ENCODE measurements at places on chromosomes 7 and 10. TPM values are rescaled to one million over a fixed set of nuclear protein-coding genes. Genes with fewer than 3 reads are reported as not detected.
A peak's percentile ranks its signal among the peaks of the same experiment; 100 is the strongest.

The SPDYE6 gene
- total RNA-seq, result not detected

The SEMA3D gene
- 0.25 TPM for total RNA-seq

The H2BK1 gene
- not detected for total RNA-seq

The TRIM50 gene
- total RNA-seq, result not detected

The APBB1IP gene
- total RNA-seq, result 16.1 TPM

The PLXDC2 gene
- total RNA-seq, result 5.0 TPM

The POMZP3 gene
- 4.4 TPM for total RNA-seq

The MMRN2 gene
- total RNA-seq, result 9.6 TPM

The WDR86 gene
- total RNA-seq, result 0.28 TPM

The CCL24 gene
- 0.88 TPM for total RNA-seq

The FGFR2 gene
- 22.6 TPM for total RNA-seq

The SPAM1 gene
- not detected for total RNA-seq

GRCh38 chr10:10927608-10928007 lies 90.1 kb upstream of the CELF2 start:
- DNase-seq, result no peak

GRCh38 chr7:30915005-30915601 lies 3.5 kb downstream of the AQP1 start:
- DNase-seq, result no peak

DNA sequence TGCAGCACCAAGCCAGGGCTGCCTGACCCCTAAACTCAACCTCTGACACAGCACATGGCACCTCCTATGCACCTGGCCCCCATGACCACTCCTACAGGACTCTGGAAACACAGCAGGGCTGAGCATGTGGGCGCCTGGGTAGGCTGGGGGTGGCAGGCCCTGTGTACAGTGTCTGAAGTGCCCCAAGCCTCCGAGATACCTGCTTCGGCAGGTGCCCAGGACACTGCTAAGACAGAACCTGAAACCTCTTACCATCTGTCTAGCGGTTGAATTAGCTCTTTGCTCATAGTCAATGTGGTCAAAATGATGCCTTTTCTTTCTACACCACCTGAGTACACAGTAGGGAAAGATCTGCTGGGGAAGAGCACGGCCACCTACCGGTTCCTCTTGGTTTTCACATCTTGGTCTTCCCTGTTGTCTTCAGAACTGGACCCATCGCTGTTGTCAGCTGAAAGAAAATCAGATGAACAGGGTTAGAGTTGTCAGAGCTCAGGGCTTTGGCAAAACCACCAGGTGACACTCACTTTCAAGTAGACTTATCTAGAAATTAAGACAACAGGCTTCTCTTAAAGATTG lies 177.4 kb downstream of the TCERG1L start:
- DNase-seq, result no peak

DNA sequence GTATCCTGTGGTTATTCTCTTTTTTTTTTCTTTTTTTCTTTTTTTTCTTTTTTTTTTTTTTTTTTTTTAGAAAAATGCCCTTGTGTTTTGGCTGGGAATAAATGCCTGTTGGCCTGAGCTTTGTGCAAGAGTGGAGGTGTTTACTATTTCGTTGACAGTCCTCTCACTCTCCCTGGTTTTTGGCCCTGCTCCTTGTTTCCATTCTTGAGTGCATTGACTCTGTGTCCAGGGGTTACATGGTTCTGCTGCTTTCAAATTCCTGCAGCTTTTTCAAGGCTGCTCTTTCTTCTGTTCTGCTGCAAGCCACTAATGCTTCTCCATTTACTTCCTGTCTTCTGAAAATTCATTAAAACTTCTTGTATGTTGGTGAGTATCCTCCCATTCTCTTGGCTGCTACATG lies 59.7 kb upstream of the TBX20 start:
- no peak for DNase-seq

DNA sequence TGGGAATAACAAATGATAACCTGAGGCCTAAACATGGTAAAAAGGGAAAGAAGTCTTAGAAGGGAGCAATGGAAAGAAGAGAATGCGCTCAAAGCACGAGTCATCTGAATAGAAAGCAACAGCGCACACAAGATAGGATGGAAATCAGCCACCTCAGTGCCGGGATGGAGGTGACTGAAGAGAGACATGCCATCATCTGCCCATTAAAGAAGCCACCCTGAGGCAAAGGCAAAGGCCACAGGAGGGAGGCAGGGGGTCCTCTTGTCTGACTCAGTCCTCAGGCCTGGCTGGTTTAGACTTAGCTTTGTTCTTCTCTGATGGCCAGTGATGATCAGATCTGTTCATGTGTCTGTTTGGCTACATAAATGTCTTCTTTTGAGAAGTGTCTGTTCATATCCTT lies 180.6 kb downstream of the CHCHD3 start:
- DNase-seq, result no peak

- no peak for DNase-seq
These were observed 22.2 kb downstream of the ABCA13 start for GRCh38 chr7:48193421-48193820.

DNA sequence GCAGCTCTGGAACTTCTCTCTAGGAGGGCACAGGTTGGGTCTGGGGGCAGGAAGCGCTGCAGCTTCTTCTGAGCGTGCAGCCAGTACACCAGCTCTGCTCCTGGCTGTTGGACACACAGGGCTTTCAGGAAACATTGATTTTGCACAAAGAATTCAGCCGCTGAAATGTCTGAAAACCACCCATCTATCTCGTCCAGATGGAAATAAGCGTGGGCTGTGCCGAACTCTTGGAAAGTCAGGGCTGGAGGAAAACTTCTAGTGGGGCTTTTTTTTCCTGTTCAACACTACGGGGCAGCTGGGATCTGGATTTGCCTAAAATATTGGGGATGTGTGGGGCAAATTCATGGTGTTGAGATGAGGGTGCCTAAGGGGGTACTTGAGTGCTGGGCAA lies 31.2 kb downstream of the PALD1 start:
- DNase-seq, result no peak

DNA sequence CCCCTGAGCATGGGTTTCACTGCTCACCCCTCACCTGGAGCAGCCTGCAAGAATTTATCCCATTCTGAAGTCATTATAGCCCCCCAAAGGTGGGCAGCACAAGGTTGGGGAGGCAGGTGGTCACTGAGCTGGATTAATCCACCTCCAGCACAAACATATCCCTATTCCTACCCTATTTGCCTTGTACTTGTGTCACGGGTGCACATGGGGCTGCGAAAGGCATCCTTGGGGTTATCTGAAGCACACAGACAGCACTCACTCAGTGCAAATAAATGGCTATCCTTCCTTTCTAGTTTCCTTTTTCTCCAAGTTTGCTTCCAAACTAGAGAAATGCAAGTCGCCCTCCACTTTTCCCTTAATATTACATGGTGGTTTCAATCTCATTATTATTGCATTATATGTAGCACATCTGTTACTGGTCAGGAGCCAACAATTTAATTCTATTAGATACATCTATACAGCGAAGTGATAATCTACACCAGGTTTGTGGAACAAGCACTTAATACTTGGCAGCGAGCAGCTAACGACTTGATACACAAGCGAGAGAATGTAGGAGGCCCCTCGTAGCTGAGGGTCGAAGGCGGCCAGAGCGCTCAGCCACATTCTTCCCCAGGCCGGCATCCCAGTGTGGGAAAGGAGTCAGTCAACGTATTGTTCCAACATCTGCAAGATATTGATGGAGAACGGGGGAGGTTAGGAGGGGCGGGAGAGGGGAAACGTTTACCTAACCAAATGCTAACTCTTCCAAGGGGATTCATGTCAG lies 121.3 kb upstream of the HABP2 start:
- DNase-seq, result no peak

- DNase-seq, result no peak
These were observed 393.4 kb upstream of the NFE2L3 start for GRCh38 chr7:25758559-25758958.

DNA sequence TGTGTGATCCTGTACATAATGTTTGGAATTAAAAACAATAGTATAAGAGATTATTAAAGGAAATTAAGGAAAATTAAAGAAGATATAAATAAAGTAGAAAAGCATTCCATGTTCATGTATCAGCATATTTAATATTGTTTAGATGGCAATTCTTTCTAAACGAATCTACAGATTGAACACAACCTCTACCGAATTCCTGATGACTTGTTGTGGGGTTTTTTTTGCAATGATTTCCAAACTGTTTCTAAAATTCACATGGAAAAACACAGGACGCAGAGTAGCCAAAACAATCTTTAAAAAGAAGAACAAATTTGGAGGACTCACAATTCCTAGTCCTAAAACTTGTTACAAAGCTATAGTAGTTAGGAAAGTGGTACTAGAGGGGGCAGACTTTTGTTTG lies 573.4 kb upstream of the IGFBP3 start:
- no peak for DNase-seq

- no peak for DNase-seq
These were observed 96.1 kb upstream of the LYZL2 start for GRCh38 chr10:30725661-30726060.

DNA sequence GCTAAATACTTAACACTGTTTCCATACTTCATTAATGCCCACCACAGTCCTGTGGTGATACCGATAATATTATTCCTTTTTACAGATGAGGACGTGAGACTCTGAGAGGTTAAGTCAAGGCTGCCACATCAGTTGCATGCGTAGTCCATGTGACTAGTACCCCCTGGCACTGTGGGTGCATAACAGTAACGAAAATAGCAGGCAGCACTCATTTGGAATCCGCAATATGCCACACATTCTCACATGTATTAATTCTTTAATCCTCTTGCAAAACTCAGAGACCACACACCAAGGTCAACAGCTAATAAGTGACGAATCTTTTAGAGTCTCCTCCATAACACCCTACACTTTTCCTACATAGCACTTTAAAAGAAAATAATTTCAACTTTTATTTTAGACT lies 99.5 kb upstream of the HABP2 start:
- DNase-seq, result no peak

DNA sequence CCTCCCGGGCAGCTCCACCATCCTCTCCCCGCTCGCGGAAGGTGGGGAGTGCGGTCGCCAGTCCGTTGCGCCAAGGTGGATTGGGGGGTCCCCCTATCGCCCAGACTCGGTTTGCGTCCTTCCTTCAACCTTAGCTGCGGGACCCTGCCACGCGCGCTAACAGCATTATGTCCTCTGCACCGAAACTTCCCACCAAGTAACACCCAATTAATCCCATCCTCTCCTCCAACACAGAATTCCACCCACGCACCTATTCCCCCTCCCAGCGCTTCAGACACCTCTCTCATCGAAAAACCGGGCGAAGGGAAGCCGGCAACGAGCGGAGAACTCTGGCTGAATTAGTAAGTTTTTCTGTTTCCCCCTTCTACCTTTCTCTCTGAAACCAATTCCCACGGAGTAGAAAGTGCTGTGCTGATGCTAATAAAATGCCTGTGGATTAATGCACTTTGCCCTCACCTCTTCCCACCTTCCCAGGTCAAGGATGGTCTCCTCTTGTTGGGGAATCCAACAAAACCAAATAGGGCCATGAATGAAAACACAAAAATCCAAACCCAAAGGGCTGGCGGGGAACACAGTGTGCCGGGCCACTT lies 947 bp downstream of the HOXA3 start:
- peak; percentile 33 for DNase-seq

DNA sequence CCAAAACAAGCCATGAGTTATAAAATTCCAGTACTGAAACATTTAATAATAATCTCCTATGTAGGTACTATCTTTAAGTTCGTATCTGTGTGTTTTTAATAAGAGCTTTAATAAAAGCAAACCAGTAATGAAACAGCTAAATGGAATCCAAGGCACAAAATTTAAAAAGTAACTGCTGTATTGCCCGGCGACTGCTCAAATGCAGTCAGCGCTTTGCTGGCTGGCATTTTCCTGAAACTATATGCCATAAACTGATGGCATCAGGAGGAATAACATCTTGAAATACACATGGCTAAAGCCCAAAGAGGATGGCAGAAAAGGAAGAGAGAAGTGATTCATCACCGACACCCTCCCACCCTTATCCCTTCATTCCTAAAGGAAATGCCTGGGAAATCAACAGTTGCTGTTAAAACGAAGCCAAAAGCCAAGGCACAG lies 133.1 kb downstream of the CUBN start:
- no peak for DNase-seq

DNA sequence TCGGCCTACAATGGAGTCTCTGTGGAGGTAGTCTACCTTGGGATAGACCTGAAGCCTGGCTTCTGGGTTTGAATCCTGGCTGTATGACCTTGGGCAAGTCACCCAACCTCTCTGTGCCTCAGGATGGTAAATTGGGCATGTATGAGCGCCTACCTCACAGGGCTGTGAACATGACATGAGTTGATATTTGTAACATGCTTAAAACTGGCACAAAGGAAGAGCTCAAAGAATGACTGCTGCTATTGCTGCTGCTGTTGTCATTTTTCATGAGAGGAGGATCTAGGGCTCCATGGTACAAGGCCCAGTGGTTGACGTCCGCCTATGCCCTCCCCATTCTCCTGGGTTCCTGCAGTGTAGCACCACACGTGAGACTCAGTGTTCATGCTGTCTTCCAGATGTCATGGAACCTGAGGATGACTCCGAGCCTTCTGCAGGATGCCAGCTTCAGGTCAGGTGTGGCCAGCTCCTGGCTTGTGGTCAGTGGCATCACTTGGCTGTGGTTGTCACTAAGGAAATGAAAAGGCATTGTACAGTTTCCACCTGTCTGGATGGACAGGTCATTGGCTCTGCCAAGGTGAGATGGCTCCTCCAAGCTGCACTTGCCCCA lies 95.0 kb downstream of the WDFY4 start:
- peak; percentile 11 for DNase-seq

DNA sequence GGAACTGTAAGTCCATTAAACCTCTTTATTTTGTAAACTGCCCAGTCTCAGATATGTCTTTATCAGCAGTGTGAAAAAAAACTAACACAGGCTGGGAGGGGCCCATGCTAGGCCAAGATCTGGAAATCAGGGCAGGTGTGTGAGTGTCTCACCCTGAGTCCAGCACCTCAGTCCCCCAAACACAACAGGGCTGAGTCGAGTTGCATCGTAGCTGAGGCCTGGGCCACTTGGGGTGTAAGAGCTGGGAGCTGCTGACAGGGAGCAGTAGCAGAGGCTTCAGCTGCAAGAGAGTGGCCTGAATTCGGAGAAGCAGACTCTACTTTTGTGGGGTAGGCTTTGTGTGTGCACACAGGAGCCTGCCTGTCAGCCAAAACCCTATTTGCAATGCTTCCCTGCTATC lies 553.1 kb downstream of the PTPRN2 start:
- DNase-seq, result no peak

- DNase-seq, result no peak
These were observed 16.0 kb downstream of the AKR1C8 start for GRCh38 chr10:5168897-5169420.

- DNase-seq, result no peak
These were observed 116.7 kb downstream of the REEP3 start for GRCh38 chr10:63637901-63638327.

- DNase-seq, result no peak
These were observed 131.6 kb downstream of the PKD1L1 start for GRCh38 chr7:47816647-47817046.

DNA sequence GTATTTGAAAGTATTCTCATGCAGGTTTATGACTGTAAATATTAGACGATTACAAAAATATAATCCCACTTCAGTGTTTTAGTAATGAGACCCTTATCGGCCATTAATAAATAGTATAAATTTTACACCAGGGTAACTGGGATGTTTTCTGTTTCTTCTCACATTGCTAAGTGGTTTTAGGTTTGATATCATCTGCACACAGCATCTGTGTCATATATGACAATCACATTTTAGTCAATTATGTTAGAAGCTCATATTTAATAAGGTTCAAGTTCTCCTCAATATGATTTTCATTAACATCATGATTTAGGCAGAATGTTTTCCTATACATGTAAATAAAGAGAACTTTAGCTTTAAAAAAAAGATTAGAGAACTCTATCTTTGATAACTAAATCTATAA lies 66.8 kb downstream of the ATAD1 start:
- no peak for DNase-seq

All from left lobe of liver (tissue), 2 donors.